Neural crest cell (in vitro differentiated cells): ENCODE measurements at places on chromosomes 2 and 18. TPM values are rescaled to one million over a fixed set of nuclear protein-coding genes. Genes with fewer than 3 reads are reported as not detected.

The SULT1C2 gene
- total RNA-seq, result 0.19 TPM in 1 of 2 replicates, not detected in the other

The TMEM198 gene
- total RNA-seq, result 15.7 and 16.4 TPM in 2 replicates

The ERFE gene
- total RNA-seq, result 2.6 and 2.8 TPM in 2 replicates

The CNGA3 gene
- total RNA-seq, result 0.72 and 0.84 TPM in 2 replicates

The FOXD4L1 gene
- 0.23 and 0.52 TPM in 2 replicates for total RNA-seq

The SLC39A6 gene
- 101 TPM in 2 replicates for total RNA-seq

The COL5A2 gene
- 62.6 and 68.7 TPM in 2 replicates for total RNA-seq

The ALK gene
- 2.0 and 2.1 TPM in 2 replicates for total RNA-seq

The AQP12B gene
- total RNA-seq, result not detected in 2 replicates

The TRIM54 gene
- not detected in 2 replicates for total RNA-seq

The ALPI gene
- not detected in 2 replicates for total RNA-seq

The SCN7A gene
- total RNA-seq, result 0.39 and 0.40 TPM in 2 replicates

The RNU2-63P gene
- 24.6 and 25.1 TPM in 2 replicates for total RNA-seq

The CRYBA2 gene
- total RNA-seq, result not detected in 2 replicates

The HRH4 gene
- 0.07 TPM in 1 of 2 replicates, not detected in the other for total RNA-seq

The NBEAL1 gene
- total RNA-seq, result 12.3 and 12.6 TPM in 2 replicates

The IL1F10 gene
- total RNA-seq, result not detected in 2 replicates

The ACMSD gene
- total RNA-seq, result not detected in 2 replicates

The MEP1B gene
- not detected in 2 replicates for total RNA-seq

The CYBRD1 gene
- total RNA-seq, result 10.0 and 11.8 TPM in 2 replicates

The CDK5R2 gene
- total RNA-seq, result 1.7 and 1.9 TPM in 2 replicates

The INPP5D gene
- total RNA-seq, result 0.28 and 0.30 TPM in 2 replicates

The WDR43 gene
- 66.7 and 70.6 TPM in 2 replicates for total RNA-seq

The KCNJ3 gene
- total RNA-seq, result 0.05 TPM in 2 replicates

The CYTIP gene
- total RNA-seq, result 0.35 TPM in 1 of 2 replicates, not detected in the other

The LONRF2 gene
- 5.0 and 5.2 TPM in 2 replicates for total RNA-seq

The IGFBP2 gene
- 365 and 366 TPM in 2 replicates for total RNA-seq

The IL1A gene
- not detected in 2 replicates for total RNA-seq

The RAB6D gene
- 0.42 and 0.52 TPM in 2 replicates for total RNA-seq
